ENCODE measurements at places on chromosomes 7 and 10. TPM values are rescaled to one million over a fixed set of nuclear protein-coding genes. Genes with fewer than 3 reads are reported as not detected.
A peak's percentile ranks its signal among the peaks of the same experiment; 100 is the strongest.

DNA sequence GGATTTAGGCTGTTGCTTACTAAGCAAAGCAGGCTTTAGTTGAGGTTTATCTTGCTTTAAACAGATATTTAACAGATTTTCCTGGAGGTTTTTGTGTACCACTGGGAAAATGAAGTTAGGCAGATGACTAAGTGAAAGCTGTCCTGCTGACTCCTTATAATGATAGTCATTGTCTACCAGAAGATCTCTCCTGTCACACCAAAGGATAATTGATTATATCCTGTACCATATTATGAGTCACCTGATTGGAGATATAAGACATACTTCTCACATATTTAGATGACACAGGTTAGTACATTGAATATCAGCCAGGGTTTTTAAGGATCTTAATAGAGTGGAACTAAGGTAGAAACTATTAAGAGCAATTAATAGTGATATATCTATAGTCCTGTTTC, 68.4 kb downstream of the PTEN start:
- DNase-seq = peak; percentile 56

The MSMB gene
- total RNA-seq = not detected

DNA sequence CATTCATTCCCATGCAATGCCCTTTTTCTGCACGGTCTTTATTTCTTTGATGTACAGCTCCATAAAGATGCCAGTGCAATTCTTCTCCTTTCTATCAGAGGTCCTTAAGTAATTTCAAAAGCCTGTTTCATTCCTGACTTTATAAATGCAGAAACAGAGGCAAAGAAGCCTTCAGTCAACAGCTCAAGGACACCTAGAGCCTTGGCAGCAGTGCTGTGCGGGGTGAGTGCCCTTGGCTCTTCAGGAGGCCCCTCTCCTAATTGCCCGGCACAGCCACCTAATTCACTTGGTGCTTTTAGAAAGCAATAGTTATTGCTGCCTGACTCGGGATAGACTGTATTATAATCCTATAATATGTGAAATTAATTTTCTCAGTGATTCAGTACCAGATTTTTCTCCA, 169.6 kb upstream of the KLF6 start:
- no peak for DNase-seq

- no peak for DNase-seq
Observed at GRCh38 chr10:132845041-132845551, 59.1 kb upstream of the NKX6-2 start.

The KCP gene
- not detected for total RNA-seq

DNA sequence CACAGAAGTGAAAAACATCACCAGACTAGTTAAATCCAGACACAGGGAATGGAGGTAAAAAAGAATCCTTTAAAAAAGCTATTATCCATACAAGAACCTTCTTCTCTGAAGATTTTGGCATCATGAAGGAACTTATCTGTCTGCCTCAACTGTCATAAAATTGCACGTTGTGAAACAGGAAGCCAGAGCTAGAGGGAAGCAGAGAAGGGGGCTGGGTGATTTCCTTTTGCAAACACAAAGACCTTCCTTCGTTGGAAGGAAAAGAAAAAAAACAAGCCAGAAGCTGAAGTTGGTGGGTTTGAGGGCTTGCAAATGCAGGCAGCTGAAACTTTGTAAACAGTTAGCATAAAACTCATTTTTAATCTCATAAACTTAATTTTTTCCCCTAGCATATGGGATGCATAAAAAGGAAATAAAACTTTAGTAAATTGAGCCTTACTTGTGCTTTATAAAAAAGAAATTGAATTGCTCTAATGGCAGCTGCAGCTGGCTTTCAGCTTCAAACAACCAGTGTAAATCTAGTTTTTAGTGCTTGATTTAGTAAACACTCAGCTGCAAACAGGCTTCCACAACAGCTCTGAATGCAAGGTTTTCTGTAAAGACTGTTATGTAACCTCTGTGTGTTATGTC, 101.6 kb downstream of the OTUD1 start:
- DNase-seq = no peak

DNA sequence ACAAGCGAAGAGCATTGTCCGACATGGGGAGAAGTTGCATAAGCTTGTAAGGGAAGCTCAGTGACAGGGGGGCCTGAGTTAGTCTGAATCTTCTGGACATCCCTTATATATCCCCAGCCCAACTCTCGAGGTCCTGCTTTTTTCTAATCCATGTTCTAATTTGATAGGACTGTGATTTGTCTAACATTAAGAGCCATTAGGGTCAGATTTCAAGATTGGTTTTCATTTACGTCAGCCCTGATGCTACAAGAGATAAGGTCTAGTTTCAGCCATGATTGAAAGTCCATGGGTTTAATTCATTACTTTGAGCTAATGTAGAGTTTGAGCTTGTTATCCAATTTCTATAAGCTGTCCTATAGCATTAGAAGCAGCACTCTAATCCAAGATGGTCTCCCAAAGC, 20.3 kb downstream of the TLX1 start:
- DNase-seq = no peak

All from HFFc6 (cell line).